IPS-NIHi11 (cell line): ENCODE measurements at places on chromosomes 12 and 14.

GRCh38 chr12:16467272-16467671, 119.8 kb downstream of the MGST1 start:
- DNase-seq = no peak

DNA sequence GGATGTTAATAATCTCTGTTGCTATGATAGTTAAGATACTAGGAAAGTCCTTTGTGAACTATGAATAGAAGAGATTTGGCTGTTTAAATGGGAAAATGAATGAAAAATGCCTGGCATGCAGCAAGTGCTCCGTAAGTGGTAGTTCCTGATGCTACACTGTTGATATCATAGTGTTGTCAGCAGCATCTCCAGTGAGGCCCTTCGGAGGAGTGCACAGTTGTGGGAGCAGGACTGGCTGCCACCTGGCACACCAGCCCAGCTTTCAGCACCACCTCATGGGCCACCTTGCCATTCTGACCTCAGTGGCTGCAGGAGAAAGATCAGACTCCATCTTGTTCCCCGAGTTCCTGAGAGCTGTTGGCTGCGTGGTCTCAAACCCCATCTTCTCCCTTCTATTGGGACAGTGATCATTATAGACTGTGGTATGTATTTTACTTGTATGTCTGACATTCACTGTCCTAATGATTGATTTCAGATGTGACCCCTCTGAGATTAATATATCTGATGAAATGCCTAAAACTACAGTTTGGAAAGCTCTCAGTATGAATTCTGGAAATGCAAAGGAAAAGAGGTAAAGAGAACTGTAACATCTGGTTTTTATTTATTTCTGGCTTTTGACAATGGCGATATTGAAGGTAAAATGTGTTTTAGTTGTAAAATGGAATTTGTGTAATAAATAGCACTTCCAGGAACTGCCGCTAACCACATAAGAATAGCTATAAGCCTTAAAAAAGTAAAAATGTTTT, 80.9 kb downstream of the SLC4A8 start:
- no peak for DNase-seq

DNA sequence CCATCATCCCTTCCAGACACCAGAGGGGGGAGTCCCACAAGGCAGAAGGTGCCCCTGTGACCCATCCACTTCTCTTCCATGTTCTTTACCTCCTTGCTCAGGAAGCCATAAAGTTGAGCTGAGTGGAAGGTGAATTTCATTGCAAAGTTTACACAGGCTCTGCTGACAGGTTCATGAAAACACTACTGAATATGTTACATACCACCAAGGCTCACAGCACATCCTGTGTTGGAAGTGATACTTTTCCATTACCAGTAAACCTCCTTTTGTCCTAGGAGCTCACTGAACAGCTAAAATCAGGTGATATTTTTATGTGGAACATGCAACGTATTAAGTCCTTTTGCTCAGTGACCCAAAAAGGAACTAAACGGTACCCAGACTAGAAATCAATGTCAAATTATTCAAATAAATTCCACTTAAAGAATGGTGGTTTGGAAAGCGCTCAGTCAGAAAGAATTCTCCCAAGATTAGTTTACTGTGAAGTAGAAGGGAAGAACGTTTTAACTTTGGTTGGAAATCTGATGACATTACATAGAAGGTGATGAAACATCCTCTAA, 196.2 kb upstream of the NUDT4 start:
- no peak for DNase-seq

GRCh38 chr12:39919790-39920189, 186.1 kb downstream of the SLC2A13 start:
- DNase-seq = no peak

DNA sequence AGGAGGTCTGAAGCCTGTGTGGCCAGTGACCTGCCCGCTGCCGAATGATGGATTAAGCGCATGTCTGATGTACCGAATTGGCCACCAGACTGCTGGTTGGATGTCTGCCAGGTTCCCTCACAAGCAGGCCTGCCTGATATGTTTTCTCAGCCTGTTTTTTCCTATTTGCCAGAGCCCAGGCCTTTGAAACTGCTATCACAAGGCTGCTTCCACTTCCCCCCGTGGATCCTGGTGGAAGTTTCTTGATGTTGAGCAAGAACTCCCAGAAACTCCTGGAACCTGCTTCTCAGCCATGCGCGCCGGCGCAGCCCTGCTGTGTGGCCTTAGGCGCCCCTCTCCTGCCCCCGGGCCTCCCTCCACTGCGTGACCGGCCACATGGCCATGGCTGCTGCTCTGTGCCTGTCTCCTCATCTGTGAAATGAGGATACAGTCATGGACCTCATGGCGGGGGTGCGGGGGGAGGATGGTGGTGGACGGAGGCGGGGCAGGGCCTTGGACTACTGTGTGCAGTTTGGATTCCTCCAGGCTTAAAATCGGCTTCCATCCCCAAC, 56.6 kb downstream of the CALM1 start:
- no peak for DNase-seq

DNA sequence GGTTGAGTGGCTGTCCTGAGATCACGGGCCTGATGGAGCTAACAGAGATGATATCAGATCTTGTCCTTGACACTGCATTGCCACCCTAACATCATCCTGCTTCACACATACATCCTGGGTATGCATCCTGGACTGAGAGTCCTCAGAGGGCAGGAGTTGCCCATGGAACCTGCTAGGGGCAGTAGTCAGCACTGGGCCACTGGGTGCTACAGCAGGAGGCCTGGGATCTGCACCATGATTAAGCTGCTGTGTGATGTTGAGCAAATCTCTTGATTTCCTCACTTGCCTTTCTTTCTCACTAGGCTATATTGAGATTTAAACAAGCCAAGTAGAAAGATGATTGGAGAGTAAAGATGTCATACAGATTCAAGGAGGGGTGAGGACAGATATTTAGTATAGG, 22.1 kb upstream of the EIF4B start:
- DNase-seq = no peak

- DNase-seq = no peak
Measured at GRCh38 chr14:49483268-49483667, 102.9 kb downstream of the RPS29 start.

DNA sequence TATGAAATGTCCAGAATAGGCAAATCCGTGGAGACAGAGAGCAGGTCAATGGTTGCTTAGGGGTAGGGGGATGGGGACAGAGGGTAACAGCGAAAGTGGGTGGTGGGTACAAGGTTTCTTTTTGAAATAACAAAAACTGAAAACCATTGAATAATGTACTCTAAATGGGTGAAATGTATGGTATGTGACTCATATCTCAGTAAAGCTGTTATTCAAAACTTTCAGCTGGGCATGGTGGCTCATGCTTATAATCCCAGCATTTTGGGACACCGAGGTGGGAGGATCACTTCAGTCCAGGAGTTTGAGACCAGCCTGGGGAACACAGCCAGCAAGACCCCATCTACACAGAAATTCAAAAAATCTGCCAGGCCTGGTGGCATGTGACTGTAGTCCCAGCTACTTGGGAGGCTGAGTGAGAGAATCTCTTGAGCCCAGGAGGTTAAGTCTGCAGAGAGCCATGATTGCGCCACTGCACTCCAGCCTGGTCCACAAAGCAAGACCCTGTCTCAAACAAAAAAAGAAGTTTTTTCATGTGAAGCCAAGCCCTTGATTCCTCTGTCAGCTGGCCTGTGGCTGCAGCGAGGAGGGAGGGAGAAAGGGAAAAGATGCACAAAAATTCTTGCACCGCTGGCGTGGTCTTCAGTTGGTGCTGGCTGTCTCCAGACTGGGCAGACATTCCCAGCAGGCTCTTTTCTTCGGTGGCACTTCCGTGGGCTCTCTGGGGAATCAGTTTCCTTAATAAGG, 248.2 kb downstream of the SLC41A2 start:
- DNase-seq = no peak

- DNase-seq = no peak
Measured at GRCh38 chr14:57657487-57657886, 163.8 kb upstream of the CCDC198 start.

- peak; percentile 85 for DNase-seq
Measured at GRCh38 chr12:124833693-124834122, 30.0 kb downstream of the SCARB1 start.

DNA sequence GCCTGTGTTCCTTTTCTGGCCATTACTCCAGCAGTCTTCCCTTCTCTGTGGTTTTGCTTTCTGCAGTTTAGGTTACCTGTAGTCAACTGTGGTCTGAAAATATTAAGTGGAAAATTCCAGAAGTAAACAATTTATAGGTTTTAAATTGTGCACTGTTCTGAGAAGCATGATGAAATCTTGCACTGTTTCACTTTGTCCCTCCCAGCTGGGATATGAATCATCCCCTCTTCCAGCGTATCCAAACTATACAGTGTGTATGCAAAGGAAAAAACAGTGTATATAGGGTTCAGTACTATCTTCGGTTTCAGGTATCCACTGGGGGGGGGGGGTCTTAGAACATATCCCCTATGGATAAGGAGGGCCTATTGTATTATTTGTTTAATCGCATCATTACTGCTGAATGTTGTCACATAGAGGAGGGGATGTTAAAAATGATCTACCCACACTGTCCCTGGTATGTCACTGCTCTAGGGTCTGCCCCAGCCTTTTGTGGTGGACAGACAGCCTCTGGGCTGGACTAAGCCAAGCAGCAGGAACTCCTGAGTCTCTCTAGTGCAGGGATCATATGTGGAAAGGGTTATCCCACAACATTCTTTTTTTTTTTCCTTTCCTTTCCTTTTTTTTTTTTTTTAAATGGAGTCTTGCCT, 109.1 kb upstream of the MAX start:
- no peak for DNase-seq

DNA sequence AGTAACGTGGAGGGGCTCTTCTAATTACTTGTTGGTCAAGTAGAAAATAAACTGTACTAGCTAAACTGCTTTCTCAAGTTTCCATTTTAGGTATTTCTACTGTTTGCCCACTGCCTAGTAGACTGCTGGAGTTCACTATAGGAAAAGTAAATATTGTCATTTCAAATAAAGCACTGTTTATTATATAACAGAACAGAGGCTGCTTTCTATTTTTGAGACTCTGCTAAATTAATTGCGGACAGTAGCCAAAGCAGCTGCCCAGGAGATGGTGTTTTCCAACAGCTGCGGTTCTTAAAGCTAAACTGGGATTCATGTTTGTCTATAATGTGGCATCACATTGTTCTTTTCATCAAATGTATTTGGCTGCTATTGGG, 15.9 kb upstream of the SIX1 start:
- no peak for DNase-seq

DNA sequence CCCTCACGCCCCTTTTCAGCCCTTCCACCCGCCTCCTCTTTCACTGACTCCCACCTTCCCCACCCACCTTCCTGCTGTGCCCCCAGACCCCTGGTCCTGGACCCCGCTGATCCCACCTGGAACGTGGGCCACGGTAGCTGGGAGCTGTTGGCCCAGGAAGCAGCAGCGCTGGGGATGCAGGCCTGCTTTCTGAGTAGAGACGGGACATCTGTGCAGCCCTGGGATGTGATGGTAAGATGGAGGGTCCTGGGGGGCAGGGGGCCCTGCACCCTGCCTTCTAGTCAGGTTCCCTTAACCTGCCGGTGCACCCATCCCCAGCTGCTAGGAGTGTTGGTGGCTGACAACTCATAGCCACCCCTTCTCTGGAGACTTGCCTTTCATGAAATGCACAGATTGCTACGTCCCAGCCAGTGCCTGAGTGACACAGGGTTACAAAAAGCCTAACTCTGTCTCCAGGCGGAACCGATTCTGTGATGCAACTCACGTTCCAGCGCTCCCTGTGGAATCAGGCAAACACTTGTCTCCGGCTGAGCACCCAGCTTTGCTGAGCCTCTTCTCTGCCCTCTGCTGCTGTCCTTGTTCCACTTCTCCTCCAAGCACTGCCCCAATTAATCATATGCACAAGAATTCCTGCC, 15.0 kb upstream of the OAS2 start:
- DNase-seq = no peak

DNA sequence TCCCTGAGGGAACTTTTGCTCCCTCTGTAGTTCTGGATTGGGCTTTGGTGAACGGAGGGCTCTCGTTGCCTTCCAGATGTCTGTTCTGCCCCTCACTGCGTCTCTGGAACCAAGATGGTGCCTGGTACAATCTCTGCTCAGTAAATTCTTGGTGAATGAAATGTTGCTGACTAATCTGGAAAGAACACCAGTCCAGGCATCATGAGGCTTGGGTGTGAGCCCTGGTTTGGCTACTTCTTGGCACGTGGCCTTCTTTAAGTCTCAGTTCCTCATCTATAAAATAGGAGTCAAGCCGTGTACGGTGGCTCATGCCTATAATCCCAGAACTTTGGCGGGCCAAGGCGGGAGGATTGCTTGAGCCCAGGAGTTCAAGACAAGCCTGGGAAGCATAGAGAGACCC, 4.3 kb downstream of the HHIPL1 start:
- DNase-seq = no peak

DNA sequence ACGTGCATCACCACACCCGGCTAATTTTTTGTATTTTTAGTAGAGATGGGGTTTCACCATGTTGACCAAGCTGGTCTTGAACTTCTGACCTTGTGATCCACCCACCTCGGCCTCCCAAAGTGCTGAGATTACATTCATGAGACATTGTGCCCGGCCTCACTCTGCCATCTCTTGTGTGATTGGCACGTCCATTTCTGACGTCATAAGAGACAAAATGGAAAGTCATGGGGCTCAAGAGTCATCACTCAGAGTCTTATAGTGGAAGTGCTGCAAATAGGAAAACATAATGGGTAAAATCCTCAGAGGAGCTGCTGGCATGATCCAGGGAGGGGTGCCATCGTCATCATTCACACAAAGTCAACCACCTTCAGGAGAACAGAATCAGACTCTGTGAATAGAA, 54.2 kb upstream of the GPATCH2L start:
- DNase-seq = no peak

GRCh38 chr12:118846416-118846815, 134.9 kb upstream of the SRRM4 start:
- DNase-seq = no peak

GRCh38 chr14:98912655-98913054, 359.3 kb downstream of the BCL11B start:
- DNase-seq = no peak

GRCh38 chr12:107042801-107043200, 50.5 kb downstream of the CRY1 start:
- no peak for DNase-seq

- no peak for DNase-seq
Measured at GRCh38 chr14:57482120-57482519, 11.5 kb downstream of the CCDC198 start.

GRCh38 chr14:50340963-50341362, 28.8 kb downstream of the DMAC2L start:
- DNase-seq = peak; percentile 43
